NCI-H460 (cell line): ENCODE measurements at places on chromosomes 4 and X.
A peak's percentile ranks its signal among the peaks of the same experiment; 100 is the strongest.

DNA sequence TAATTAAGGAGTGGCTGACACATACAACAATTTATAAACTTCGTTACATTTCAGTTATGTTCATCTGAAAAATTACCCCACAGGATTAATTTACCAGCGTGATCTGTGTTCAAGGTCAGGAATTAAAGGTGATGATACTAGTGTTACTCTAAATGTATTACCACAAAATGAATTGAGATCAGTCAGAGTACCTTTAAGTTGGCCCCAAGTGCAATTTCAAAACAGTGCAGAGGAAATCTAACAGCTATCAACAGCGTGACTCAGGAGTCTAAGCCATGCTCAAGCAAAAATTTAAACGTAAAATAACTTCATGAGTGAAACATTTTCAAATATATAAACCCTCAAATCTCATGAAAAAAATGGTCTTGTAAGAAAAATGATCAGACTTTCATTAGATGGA lies 18.7 kb downstream of the ANTXR2 start:
- no peak for DNase-seq

- no peak for DNase-seq
Measured at GRCh38 chrX:88244066-88244465, 503.0 kb upstream of the CPXCR1 start.

GRCh38 chr4:147927377-147928137 lies 195.7 kb downstream of the ARHGAP10 start:
- no peak for DNase-seq

GRCh38 chr4:120869613-120870278 lies 52.8 kb downstream of the PRDM5 start:
- DNase-seq = no peak

DNA sequence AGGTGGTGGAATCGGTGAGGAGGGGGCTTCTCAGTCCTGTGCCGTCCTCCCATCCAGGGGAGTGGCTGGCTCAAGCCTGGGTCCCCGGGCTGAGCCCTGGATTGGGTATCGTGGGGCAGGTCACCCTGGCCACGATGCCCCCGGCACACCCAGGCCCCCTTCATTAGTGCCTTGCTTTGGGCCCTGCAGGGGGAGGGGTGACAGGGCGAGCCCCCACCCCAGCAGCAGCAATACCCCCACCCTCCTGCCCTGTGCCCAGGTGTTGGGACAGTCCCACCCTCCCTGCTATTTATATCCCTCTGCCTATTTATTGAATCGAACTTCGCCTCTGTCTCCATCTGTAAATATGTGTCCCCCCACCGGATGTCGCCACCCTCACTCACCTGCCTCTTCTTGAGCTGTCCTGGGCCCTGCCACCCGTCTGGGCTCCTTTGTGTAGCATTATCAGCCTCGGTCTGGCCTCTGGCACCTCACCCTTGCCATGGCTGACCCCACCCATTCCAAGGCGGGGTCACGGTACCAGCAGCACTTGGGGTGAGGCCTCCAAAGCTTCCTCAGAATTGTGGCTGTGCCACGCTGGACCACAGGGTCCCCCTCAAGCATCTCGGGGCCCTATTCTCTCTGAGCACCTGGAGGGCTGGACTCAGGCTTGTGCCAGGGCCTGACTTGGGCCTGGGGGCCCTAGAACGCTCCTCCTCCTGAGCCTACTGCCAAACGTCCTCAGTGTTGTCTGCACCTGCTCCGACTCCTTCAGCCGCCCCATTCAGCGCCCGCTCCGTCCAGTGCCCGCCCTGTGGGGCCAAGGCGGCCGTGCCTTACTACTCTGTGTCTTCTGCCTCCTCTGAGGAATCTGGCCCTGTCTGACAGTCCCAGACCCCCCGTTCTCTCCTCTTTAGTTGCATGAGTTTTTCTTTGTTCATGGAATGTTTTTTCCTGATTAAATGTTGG lies 6.1 kb downstream of the LAGE3 start:
- no peak for DNase-seq

DNA sequence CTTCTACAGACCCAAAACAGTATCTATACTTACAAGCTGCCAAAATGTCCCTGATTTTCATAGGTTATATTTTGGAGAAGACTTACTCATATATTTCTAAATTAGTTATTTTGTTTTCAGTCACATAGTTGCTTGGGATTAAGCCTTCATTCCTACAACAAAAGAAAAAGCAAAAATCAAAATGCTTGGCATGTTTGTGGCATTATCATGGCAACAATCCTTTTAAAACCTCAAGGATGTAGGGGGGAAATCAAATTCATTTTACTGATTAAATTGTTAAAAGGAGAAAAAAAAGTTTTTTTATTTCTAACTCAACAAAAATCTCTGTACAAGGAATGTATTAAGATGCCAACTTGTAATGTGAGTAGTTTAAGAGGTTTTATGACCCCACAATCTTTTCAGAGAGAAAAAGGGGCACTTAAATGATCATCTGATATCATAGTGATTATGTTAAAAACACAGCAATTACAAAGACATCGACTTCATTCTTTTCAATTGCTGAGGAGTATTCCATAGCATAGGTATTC lies 23.5 kb downstream of the TXK start:
- no peak for DNase-seq

DNA sequence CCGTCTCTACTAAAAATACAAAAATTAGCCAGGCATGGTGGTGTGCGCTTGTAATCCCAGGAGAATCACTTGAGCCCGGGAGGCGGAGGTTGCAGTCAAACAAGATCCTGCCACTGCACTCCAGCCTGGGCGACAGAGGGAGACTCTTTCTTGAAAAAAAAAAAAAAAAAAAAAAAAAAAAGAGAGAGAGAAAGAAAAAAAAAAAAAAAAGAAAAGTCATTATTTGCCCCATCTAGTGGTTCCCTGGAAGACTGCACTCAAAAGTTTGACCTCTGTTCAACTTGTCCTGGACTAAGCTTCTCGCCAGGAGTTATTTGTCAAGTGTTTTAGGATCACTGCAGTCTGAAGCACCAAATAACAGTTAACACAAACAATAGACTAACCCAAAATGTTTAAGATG lies 45.3 kb upstream of the KCTD8 start:
- peak; percentile 11 for DNase-seq

DNA sequence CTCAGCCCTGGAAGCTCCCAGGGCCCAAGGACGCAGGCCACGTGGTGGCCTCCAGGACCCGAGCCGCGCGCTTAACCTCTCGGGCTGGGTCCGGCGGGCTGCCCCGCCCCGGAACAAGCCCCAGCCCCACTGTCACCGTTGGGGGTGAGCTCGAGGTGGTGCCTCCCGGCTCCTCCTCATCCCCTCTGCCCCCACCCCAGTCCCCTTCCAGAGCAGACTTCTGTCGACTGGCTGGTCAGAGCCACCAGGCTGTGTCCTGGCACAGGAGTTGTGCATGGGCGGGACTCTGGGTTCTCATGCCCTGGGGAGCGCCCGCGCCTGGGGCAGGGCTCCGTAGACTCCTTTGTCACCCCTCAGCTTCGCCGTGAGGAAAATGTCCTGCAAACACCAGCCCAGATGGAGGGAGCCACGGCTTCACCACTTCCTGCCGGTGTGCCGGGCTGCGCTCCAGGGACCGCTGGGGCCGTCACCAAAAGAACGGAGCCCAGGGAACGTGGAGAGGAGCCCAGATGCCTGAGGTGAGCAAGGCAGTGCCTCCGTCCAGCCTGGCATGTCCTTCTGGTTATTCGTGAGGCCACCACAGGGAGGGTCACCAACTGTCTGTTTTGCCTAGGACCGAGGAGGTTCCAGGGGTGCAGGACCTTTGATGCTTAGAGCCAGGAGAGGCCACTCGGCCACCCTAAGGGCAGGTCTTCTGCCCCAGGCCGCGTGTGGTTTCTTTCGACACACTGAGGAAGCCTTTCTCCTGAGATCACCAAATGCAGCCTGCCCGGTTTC lies 7.1 kb upstream of the RGS12 start:
- no peak for DNase-seq

- no peak for DNase-seq
Measured at GRCh38 chr4:8725845-8726244, 133.3 kb downstream of the CPZ start.

DNA sequence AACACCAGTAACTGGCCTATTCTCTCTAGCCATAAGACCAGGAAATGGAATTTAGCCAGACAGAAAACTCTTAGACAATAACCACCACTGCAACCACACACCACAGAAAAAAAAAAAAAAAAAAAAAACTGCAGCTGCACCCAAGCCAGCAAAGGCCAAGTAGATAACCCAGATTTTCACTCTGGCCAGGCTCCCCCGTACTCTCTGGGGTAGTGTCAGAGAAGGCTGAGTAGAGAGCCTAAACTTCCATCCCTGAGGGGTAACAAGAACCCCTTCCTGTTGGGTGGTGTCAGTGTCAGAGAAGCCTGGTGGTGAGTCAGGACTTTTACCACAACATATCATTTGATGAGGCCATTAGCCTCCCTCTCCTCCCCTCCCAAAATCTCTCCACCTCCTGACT lies 5.6 kb upstream of the DLG3 start:
- no peak for DNase-seq

GRCh38 chr4:84573385-84574068 lies 9.4 kb upstream of the CDS1 start:
- no peak for DNase-seq

DNA sequence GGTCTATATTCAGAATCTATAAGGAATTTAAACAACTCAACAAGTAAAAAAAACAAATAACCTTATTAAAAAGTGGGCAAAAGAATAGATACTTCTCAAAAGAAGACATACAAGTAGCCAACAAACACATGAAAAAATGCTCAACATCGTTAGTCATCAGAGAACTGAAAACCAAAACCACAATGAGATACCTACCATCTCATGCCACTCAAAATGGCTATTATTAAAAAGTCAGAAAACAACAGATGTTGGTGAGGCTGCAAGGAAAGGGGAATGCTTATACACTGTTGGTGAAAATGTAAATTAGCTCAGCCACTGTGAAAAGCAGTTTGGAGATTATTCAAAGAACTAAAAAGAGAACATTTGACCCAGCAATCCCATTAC lies 201.6 kb downstream of the QDPR start:
- DNase-seq = no peak

GRCh38 chr4:137980641-137981040 lies 261.5 kb downstream of the SLC7A11 start:
- DNase-seq = no peak

DNA sequence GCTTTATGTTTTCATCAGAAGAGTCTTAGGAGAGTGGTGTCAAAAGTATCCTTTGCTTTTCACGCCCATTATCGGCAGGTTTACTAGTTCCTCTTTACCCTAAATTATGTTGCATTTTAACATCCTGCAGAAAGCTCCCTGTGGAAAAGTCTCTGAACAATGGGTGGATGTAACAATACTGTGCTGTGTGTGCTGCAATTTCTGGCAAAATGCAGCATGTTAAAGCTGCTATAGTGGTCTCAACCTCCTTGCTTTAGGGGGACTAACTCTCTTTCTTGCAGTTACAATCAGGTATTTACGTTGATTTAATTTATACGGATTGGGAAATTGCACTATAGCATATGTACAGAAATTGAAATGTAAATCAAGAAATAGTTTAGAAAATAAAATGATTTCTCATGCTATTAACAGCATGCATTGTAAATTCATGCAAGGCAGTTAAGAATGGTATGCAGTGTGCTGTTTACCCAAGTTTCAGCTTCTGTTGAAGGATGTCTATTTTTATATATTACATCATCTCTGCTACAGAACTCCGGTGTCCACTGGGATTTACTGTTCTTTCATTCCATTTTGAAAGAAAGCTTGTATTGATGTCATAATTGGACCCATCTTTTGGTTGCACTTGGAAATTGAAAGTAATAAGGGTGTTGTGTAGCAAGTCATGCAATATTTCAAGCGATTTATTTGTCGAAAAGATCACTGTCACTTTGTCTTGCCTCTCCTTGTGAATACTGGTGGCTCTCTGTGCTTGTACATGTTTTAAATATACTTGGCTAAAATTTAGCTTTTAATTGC lies 145.7 kb downstream of the RAPGEF2 start:
- DNase-seq = peak; percentile 38

DNA sequence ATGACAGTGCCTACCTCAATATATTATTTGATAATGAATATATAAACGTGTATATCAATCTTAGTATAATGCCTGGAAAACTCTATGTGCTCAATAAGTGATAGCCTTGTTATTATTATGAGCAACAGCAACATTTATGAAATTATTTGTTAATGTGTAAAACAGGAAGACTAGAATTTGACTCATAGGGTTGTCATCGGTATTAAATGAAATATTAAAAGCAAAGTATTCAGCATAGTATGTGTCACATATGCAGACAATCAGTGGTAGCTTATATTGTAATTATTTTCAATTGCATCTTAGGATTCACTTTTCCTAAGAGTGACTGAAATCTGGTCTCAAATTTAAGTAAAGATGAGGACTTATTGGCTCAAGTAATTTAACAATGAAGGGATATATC lies 24.6 kb downstream of the SPANXD start:
- no peak for DNase-seq

DNA sequence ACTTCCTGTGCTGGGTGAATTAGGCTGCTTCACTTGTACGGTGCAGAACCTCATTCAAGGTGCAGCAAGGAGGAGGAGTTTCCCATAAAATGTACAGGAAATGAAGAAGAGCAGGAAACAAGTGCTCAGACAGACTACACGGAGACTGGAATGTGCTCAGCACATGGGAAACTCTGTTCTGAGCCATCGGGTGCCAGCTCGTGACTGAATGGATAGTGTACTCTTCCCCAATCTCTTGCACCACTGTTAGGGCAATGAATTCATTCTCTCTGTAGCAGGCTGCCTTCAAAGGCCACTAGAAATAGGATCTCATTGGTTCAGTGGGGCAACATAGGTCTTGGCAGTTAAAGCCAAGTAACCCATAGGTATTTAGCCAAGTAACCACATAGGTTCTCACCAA lies 200.0 kb upstream of the LDB2 start:
- DNase-seq = no peak

DNA sequence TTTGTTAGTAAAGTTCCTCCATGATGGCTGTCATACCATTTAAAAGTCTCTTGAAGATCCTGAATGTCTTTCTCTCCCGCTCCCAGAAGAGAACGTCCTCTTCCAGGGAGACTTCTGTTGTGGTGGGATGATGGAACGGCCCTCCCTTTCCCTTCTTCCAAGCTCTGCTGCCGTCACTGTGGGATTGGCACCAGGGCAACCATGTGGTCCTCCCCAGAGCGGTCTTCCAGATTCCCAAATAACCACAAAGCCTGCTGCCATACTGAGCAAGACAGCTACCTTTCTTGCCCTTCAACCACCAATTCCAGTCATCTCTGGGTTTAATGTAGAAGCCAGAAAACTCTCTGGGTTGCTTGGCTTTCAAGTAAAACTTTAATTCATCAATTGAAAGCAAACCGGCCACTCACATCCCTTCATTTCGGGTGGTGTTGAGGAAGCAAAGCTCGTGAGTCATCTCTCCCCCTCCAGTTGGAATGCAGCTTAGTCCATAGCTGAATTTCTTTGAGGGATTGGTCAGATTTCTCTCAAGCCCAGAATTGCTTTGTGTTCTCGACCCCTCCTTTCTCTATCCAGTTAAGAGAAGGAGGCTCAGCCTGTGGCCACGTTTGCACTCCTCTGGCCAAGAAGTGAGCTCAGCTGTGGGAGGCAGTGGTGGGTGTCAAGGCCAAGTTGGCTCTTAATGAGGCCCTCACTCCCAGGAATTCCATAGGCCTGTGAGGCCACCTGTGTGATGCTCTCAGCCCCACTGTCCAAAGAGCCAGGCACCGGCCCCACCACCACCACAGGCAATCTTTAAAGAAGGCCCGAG lies 36.9 kb downstream of the FHDC1 start:
- no peak for DNase-seq

- no peak for DNase-seq
Measured at GRCh38 chrX:35289952-35290351, 347.4 kb downstream of the FAM47B start.

- DNase-seq = no peak
Measured at GRCh38 chr4:139454111-139455045, at the start of gene RAB33B. Gene RAB33B (plus strand): TSS chr4:139454121. CDS start chr4:139454196, 75 bp downstream.
